ENCODE measurements at places on chromosomes 1 and 21.

- no peak for DNase-seq
These were observed 26.9 kb downstream of the TOMM20 start for GRCh38 chr1:235101558-235102258.

DNA sequence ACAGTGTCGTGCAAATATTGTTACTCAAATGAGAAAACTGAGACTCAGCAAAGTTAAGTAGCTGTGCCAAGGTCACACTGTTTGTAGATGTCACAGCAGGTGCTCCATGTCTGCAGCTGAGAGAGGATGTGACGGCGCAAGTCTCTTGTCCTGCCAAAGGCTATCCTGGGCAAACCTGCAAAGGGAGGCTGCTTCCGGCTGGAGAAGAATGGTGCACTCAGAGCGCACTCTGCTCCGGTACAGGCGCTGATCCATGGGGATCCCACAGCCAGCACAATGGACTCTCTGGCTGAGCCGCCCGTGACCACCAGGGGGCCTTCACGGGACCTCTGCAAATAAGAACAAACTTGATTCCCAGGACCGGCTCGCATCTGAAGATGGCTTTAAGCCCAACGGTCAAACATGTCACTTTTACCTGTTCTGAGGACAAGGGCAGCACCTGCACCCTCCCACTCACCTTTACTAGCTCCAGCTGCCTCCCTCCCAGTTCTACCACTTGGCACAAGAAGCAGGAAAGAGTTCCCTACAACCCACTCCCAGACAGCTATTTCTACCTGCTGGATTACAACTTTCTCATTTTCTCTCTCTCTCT lies 21.9 kb downstream of the RD3 start:
- peak; percentile 37 for DNase-seq

GRCh38 chr1:21268281-21269239 lies 21.7 kb downstream of the ECE1 start:
- no peak for DNase-seq

GRCh38 chr1:210264496-210265380 lies 32.1 kb downstream of the SERTAD4 start:
- DNase-seq: no peak

DNA sequence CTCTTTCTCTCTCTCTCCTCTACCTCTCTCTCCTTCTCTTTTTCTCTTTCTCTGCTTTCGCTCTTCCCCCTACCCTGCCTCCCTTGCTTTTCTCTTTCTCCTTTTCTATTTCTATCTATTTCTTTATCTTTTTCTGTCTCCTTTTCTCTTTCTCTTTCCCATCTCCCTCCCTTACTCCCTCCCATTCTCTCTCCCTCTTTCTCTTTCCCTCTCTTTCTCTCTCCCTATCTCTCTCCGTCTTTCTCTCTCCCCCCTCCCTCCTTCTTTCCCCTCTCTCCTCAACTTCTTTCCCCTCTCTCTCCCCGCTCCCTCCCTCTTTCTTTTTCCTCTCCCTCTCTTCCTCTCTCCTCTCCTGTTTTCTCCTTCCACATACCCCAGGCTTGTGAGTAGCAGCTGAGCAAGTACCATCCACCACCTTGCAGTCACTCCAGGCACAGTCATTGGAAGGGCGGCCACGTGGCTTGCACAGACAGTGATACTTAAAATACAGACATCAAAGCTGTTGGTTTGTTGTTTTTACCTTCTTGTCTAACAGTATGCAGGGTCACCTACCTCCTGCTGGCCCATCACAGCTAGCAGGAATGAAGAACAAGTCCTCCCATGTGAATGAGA lies 209.1 kb upstream of the COA6 start:
- no peak for DNase-seq
